ENCODE measurements at places on chromosomes 1 and 21.

DNA sequence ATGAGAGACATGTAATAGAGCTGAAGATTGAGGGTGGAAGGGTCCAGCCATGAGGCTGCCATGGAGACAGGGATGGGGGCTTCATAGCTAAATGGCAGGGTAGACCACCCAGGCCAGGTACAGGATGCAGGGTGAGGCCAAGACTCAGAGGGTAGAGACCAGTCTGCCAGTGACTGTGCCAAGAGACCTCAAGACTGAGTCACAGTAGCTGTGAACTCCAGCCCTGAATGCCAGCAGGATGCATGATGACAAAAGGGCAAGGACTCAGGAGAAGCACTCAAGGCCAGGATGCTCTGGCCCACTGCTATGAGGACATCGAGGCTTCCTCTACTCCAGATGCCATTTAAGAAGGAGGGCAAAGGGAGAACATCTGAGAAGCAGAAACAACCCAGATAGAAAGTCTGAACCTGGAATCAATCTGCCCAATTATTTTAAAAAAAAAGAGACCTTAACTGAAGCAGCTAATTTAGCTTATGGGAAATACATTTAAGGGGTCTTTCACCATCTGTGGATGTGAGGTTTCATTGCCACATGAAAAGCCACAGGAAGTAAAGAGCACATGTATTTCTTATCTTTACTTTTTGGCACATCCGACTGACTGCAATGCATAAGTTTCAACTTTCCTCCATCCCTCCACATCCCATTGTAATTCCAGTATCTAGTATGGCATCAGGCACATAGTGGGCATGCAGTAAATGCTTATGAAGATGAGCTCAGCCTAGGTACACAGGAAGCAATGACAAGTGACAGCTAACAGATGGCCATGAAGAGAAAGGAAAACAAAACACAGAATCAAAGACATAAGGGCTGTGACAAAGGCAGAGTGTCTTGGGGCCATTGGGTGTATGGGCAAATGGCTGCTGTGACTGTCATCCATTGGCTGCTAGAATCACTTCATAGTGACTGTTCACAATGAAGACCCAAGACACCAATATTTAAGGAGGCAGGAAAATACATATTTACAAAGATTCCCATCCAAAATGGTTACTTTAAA is 40.2 kb downstream of the SUSD4 start:
- no peak for DNase-seq

GRCh38 chr1:202589190-202589930 is 120.9 kb downstream of the SYT2 start:
- DNase-seq = no peak

DNA sequence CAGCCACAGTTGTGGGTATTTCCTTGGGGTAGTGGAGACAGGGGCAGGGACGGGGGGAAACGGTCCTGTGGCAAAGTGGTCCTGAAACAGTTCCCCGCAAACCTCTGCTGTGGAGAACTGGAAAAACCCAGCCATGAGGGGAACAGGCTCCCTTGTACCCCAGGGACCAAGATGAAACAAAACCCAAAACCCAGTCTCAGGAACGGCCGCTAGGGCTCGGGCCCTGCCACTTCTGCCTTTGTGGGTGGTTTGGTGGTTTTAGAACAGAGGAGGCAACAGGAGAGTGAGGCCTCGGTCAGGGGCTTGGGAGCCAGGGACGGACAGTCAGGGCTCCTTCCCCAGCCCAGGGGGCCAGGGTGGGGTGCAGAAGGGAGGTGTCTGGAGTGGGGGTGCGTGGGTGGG is 24.8 kb upstream of the EDN2 start:
- DNase-seq = no peak

- DNase-seq = no peak
Observed at GRCh38 chr1:185804206-185804605, 70.0 kb downstream of the HMCN1 start.

DNA sequence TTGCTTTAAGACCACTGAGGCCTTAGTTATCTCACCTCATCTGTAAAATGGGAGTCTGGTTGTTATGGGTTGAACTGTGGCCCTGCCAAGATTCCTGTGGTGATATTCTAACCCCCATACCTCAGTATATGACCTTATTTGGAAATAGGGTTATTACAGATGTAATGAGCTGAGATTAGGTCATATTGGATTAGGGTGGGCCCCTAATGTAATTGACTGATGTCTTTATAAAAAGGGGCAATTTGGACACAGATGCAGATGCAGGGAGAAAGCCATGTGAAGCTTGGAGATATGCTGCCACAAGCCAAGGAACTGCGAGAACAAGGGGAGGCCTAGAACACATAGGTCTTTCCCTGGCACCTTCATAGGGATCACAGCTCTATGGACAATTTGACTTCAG is 3.9 kb downstream of the C1orf87 start:
- no peak for DNase-seq

GRCh38 chr1:97989094-97989680 is 68.4 kb upstream of the DPYD start:
- no peak for DNase-seq

GRCh38 chr21:38917043-38917774 is 111.5 kb downstream of the ETS2 start:
- DNase-seq = no peak

- DNase-seq = no peak
Observed at GRCh38 chr1:29593601-29594382, 357.5 kb downstream of the PTPRU start.

DNA sequence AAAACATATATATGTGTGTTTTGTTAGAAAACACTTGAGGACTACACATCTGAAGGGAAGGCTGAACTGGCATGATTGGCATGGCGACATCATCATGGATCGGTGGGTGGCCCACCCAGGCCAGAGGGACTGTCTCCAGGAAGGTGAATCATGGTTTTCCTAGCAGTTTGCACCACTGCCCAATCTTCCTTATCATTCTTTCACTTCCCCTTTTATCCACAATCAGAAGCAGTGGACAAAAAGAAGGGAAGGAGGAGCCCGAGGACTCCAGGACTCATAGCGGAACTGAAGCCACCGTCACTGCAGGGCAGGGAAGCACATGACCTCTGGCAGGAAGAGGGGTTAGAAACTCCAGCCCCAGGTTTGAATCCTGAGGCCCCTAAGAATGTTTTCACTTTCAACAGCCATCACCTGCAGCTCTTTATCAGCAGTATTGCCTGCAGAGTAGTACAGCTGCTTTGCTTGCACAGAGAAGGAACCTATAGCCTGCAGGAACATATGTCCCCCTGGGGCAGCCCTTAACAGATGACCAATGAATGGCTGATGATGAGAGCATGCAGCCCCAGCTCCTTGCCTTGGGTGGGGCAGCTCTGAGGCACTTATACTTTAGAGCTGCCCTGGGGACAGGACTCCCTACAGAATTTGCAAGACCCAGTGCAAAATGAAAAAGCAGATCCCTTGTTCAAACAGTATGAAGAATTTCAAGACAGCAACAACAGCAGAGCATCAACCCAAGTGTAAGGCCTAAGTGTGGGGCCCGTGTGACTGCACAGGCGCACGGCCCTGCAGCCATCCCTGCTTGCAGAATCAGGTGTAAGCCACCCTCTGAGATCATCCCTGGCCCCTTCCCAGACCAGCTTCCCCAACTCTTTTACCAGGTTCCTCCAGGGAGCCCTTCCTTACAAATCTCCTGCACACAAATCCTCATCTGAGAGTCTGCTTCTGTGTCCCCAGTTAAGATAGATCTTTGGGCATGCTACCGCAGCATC is 241.8 kb upstream of the IRF2BP2 start:
- DNase-seq = peak; percentile 76

DNA sequence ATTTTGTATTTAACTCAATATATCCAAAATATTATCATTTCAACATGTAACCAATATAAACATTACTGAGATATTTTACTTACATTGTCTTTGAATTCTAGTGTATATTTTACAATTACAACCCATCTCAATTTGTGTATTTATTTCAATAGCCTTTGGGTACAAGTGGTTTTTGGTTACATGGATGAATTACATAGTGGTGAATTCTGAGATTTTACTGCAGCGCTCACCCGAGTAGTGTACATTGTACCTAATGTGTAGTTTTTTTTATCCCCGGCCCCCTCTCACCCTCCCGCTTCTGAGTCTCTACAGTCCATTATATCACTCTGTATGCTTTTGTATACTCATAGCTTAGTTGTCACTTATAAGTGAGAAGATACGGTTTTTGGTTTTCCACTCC is 117.0 kb upstream of the GALNT2 start:
- DNase-seq = no peak

DNA sequence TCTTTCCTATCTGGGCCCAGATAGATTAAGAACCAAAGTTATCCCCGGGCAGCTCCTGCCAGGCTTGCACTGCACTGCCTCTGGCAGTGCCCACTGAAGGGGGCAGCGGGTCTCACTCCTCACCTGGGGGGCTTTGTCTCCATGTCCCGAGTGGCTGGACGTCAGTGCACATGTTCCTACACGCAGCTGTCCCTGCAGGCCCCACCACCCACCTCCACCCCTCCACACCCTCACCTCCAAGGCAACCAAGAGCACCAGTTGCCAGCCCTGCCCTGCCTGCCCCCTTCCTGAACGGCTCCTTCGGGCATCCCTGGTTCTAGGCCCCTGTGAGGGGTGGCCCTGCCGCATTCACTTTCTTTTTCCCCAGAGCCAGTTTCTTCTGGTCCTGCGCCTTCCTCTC is 147.2 kb downstream of the PEX14 start:
- DNase-seq = no peak

GRCh38 chr1:6035719-6036118 is 10.0 kb upstream of the KCNAB2 start:
- no peak for DNase-seq

DNA sequence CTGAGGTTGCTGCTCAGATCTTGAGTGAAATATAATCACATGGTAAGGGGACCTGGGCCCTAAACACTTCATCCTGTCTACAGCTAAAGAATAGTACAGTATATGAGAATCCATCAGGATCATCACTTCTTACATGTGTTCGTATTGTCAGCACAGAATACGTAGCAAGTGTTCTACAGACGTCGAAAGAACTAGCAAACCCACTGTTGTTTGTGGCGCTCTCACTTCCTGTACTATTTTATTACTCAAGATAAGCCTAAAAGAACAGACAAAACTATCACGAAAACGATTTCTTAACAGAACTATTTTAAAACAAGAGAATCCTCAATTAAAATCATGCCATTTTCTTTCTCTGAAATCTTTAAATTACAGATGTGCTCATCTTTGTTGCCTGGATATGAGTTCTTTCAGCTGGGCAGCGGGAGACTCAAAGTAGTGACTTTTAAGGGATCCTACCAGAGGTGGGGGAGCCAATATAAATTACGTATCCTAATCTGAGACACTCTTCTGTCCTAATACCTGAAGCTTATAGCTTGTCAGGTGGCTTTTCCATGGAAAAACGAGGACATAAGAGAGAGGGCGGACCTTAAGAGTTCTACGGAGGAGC is 724 bp downstream of the ST7L start:
- DNase-seq = peak; percentile 76

GRCh38 chr1:245197121-245197520 is 42.3 kb downstream of the KIF26B start:
- DNase-seq = no peak

GRCh38 chr1:222306011-222306410 is 241.9 kb downstream of the HHIPL2 start:
- no peak for DNase-seq

- DNase-seq = no peak
Observed at GRCh38 chr1:64042331-64043100, 160.9 kb upstream of the UBE2U start.
